MM.1S (cell line): ENCODE measurements at places on chromosomes 5 and 9.

- DNase-seq: peak; percentile 35
These were observed 227.2 kb downstream of the NSG2 start for GRCh38 chr5:174272671-174273070.

DNA sequence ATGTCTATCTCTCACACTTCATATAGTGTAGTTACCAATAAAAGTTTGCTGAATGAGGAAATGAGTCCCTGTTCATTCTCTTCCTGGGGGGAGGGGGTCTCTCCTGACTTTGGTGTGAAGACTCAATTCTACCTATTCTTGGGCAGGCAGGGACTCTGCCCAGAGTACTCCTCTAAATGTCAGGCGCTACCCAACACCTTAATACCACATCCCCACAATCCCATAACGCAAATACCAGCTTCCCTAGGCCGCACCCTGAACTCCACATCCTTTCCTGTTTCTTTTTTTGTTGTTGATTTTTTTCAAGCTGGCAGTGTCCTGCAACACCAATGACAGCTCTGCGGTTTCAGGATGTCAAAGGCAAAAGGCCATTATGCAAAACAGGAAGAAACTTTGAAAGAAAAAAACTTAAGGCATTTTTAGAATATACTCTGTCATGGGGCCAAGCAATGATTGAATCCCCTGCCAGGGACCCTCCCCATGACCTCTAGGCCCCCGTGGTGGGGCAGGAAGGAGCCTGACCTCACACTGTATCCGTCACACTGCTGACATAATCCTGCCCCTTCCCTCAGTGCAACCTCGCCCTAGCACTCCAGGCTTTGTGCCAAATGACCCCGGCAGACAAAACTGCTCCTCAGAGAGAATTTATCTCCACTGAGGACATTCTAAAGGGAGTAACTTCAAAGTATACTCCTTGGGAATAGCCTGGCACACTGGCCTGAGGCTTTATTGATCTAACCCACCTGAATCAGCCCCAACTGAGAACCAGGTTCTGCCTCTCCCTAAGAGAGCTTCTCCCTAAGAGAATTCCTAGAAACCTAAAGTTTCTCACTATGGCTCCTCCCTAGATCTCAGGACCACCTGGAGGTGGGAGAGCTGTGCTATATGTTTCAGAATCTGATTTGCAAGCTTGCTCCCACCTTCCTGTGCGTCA lies 8.0 kb downstream of the B4GALT1 start:
- DNase-seq: peak; percentile 65

DNA sequence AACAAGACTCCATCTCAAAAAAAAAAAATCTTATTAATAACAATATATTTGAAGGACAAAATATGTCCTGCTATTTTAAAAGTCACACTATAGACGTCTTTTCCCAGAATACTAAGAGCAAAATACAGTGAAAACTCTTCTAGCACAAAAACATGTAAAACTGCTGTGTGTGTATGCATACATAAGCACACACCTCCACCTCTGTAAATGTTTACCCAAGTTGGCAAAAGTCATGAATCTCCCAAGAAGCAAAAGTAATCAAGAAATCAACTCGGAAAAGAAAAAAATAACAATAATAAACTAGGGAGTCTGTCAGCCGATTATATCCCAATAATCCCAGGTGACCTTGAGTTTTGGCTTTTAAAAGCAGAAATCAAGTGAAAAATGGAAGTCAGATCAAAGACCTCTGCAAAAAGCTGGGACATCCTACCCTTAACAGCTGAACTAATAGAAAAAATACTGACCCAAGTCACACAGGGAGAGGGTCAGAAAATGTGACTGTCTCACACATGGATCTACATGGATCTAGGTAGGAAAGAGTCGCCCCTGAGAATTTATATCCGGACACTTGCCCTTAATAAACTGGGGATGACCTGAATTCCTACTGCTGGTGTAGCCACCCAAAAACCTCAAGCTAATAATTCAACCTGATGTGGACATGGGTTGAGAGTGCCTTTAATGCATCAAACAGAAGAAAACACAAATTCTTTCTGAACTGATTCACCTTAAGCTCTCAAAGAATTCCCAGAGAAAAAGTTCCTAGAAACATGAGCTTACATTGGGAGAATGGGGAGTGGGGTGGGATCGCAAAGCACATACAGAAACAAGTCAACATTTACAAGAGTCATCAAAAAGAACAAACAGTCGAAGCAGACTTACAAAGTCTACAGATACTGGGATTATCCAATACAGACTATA lies 29.9 kb downstream of the LPAR1 start:
- no peak for DNase-seq

DNA sequence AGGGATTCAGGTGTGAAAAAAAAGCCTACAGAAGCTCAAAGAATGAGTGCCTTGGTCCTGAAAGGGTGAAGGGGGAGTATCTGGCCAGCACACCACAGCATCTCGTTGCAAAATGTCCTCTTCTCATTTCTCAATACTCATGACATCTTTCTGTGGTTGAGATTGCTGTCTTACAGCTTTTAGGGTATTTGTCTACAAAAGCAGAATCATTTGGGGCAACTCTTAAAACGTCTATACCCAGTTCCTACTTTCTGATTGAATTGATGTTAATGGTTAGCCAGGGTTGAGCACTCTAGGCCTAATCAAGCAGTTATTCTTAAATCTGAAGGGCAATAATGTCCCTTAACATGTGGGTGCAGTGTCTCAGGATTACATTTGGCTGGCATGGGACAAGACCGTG lies 21.2 kb upstream of the PCSK5 start:
- no peak for DNase-seq

DNA sequence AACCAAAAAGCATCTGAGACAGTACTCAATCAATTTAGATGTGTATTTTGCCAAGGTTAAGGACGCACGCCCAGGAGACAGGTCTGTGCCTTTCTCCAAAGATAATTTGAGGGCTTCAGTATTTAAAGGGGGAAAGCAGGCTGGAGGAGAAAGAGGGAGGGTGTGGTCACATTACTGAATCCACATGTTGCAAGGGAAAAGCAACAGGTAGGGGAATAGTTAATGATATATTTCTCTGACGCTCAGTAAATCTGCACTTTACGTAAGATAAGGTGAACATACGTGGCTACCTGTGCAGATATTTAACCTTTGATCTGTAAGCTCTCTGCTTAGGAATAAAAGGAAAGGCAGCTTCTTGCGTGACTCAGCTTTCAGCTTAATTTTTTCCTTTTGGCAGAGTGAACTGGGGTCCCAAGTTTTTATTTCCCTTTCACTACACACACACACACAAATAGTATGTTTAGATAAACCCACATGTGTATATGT lies 443.4 kb downstream of the NTRK2 start:
- no peak for DNase-seq

DNA sequence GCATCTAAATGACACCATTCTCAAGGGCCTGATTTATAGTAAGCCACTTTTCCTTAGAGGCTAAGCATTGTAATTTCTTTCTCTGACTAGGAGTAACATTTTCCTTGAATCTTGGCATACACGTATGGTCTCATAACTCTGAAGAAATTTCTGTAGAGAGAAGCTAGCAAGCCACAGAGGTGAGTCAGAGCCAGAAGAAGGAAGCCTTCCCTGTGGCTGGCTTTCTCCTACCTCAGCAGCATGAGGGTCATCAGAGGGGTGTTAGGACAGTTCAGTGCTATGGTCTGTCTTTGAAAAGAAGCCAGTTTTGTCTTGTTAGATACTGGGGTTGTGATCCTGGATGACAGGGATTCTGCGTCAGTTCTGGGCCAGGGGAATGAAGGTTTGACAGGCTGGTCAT lies 3.2 kb downstream of the SNX30 start:
- DNase-seq: no peak

DNA sequence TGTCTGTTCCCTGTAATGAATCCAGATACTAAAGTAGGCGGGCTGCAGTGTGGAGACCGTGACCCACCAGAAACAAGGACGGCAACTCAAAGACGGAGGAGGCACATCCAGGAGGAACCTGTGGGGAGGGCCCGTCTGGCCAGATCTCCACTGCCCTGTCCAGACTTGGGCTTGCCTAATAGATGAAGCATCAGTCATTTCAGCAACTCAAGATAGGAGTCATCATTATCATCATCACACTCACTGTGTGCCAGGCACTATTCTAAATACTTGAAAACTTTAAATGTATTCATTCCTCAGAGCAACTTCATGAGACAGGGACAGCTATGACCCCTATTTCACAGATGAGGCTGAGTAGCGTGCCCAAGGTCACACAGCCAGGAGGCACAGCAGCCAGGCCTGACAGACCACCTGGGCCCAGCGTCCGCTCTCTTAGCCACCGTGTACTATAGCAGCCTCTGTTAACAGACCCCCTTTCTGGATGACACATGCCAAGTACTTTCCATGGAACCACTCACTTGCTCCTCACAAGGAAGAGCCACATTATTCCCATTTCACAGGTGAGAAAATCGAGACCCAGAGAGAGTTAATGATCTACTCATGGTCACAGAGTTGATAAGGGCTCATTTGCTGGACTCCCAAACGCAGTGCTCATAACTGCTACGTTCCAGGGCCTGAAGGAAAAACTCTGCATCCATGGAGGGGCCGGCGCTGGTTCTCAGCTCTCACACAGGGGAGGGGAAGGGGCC lies 4.9 kb upstream of the IL4 start:
- DNase-seq: no peak

- no peak for DNase-seq
These were observed 1.3 kb downstream of the MOB3B start for GRCh38 chr9:27528076-27528885.

GRCh38 chr5:143231973-143232812 lies 171.3 kb downstream of the NR3C1 start:
- DNase-seq: no peak

DNA sequence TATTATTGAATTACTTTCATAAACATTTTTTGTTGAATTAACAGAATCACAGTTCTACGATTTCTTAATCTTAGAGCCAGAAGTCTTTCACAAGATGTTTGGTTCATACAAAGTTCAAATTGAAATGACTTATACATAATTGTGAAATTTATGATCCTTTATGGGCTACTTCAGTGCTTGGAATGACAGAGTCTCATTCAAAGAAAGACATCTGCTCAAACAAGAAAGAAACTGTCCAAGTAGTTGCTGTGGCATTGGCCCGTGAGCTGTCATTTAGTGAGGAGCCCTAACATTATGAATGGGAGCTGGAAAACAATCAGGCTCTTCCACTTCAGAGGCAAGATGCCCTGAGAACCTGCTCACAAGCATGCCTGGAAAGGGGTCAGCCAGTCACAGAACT lies 63.4 kb downstream of the AUH start:
- DNase-seq: no peak

DNA sequence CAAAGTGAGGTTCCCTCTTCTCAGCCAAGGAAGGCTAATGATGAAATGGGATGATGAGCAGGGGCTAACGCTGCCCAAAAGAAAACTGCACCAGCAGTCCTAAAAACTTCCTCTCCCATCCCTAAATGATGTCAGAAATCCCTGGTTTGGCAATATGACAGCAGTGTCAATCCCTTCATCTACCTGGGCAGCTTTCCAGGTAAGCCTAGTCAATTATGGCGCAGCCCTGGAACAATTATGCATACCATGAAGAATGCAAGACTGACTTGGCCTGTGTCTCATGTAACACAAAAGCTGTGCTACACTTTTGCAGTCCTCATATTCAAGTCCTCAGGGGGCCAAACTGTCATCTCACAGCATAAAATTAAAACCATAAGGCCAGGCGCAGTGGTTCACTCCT lies 7.0 kb downstream of the DMGDH start:
- DNase-seq: no peak

GRCh38 chr9:35660966-35661415 lies 2.9 kb downstream of the CCDC107 start:
- no peak for DNase-seq

DNA sequence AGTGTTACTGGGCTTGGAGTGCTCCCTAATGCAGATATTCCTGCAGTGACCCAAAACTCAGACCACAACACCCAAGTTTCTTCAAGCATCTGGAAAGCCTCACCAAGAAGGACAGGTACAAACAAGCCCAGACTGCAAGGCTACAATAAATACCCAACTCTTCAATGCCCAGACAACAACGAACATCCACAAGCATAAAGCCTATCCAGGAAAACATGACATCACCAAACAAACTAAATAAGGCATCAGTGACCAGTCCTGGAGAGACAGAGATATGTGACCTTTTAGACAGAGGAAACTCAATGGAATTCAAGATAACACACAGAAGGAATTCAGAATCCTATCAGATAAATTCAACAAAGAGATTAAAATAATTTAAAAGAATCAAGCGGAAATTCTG lies 605.6 kb downstream of the PDE4D start:
- DNase-seq: no peak

DNA sequence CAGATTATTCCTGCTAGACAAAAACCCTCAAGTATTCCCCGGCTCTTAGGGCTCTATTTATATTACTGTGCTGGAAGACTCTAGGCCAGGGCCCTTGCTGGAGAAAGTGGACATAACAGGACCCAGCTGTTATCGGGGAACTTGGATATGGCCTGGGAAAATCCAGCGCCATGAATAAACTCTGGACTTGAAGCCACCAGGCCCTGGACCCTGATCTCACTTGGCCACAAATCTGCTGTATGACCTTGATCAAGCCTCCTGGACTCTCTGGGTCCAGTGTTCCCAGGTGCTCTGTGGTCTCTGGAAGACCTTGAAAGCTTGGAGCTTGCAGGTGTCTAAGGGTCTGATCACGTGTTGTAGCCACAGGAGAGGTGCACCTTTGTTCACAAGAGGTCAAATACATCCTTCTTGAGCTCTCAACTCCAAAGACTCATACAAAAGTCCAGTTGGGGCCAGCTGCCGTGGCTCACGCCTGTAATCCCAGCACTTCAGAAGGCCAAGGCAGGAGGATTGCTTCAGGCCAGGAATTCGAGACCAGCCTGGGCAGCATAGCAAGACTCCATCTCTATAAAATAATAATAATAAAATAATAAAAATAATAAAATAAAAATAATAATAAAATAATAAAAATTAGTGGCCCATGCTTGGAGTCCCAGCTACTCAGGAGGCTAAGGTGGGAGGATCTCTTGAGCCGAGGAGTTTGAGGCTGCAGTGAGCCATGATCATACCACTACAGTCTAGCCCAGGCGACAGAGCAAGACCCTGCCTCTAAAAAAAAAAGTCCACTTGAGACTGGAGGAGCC lies 26.5 kb downstream of the COL27A1 start:
- DNase-seq: no peak

- no peak for DNase-seq
These were observed 160.9 kb upstream of the DMAC1 start for GRCh38 chr9:7960320-7961050.

DNA sequence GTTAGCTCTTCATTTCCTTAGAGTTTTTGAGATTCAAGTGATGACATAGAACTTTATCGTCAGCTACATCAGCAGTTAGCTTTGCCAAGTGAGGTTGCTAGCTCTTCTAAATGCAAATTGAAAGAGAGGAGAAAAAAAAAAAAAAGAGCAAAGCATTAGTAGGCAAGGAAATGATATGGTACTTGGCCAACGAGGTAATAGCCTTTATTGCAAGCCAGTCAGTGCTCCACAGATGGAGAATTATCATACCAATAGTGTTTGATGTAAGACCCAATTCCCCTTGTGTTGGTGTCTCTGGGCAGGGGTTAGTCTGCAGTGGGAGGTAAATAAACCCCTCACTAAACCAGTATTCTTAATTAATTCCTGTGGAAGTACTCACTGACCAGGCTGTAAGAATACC lies 992.1 kb downstream of the PTPRD start:
- no peak for DNase-seq

GRCh38 chr9:16661816-16662215 lies 208.7 kb downstream of the BNC2 start:
- DNase-seq: no peak

- DNase-seq: peak; percentile 28
These were observed 31.9 kb upstream of the C5orf24 start for GRCh38 chr5:134813827-134814226.

- peak; percentile 48 for DNase-seq
These were observed 129.3 kb downstream of the EFNA5 start for GRCh38 chr5:107541400-107541799.
